ENCODE measurements at places on chromosomes 7 and 10. TPM values are rescaled to one million over a fixed set of nuclear protein-coding genes. Genes with fewer than 3 reads are reported as not detected.
A peak's percentile ranks its signal among the peaks of the same experiment; 100 is the strongest.

DNA sequence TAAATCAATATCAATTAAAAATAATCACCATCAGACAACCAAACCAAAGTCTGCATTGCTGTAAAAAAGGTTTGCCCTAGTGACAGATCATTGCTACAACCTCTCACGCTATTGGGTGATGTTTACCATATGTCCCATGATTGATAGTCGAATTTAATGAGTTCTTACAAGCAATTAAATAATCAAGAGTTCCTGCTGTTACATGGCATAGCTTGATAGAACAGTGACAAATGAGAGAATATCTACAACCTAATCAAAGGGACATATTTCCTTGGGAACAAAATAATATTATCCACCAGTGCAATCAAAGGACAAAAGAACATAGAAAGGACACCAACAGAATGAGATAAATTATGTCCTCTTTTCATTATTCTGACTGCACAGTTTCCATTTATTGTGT, 387.4 kb downstream of the ETV1 start:
- no peak for DNase-seq

DNA sequence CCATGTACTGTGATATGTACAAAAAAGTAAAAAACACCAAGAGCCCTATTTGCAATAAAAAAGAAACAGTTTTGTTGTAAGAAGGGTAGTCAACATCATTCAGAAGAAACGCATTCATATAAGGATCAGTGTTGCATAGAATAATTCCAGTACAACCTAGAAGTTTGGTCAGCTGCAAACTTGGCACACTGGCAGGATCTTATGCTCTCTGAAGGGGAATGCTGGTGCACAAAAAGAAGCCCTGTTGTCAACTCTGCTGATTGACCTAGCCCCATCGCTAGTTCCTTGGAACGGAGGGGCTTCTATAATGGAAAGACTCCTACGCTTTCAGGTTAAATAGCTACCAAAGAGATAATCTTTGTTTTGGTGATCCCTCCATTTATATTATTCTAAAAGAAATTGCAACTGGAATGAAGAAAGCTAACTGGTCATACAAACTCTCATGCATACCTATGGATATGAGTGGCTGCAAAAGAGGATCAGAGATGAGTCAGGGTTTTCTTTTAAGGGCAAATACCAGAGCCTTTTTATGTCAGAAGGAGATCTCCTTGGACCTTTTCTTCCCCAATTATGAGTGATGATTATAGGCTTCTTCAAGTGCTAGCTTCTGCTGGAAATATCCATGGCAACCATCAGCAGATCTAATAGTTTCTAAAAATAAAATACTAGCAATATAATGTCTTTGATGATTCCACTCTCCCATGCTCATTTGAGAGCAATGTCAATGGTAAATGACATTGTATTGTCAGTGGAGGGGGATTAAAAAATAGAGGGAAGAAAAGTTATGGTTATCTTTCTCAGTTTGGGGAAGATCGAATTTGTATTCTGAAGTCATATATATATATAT, 312.4 kb upstream of the CACNA2D1 start:
- DNase-seq = no peak

DNA sequence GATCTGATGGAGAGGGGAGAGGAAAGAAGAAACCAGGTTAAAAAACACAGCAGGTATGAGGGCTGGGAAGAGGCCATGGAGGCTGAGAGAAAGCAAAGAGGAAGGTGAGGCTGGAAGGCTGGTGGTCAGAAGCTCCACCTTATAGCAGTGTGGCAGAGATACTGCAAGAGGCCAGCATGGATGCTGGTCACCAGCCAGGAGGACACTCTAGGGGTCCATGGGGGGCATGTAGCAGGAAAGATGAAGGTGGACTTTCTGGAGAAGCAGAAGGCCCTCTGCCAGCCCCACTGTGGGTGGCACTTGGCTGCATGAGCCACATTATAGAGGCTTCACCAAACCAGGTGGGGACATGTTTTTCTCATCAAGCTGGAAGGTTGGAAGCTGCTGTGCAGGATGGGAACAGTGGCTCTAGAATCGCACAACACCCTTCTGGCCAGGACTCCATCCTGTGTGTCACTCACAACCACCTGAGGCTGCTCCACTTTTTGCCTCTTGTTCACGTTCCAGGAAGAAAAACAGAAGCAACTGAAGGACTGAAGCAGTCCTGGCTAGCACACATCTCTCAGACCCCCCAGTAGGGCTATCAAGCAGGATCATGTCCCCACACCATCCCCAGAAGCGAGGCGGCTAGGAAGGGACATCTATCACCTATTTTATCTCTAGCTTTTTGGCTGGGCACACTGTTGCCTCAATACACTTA, 587.5 kb upstream of the MGMT start:
- no peak for DNase-seq

GRCh38 chr10:27723436-27723835, 22.2 kb downstream of the MKX start:
- DNase-seq = no peak

DNA sequence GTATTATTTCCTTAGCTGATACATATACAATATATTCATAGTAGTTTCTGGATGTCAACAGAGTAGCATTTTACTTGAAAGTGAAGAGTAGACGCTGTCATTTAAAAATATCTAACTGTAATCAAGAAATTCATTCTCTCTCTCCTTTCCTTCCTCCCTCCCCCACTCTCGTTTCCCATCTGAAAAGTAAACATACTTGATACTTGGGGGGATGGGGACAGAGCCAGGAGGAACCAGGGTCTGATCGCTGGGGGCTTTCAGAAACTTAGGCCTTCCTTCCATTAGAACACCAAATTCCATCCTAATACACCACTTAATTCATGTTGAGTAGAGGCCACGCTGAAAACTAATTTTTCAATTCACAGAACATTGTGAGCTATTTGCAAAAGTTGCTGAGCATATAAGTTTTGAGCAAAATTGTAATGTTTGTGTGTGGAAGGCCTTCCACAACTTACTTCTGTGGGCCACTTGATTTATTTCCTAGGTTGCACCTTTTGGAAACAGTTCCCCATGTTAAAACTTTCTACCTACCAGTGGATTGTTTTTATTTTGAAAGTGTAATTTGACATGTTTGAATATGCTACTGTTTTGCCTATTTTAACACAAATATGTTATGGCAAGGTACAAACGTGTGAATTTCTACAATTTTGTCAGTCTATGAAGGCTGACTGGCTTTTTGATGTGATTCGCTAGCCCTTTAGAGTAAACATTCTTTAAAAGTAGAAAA, 35.2 kb downstream of the CNPY1 start:
- DNase-seq = no peak

GRCh38 chr7:87213811-87214210, 5.7 kb downstream of the TMEM243 start:
- no peak for DNase-seq

DNA sequence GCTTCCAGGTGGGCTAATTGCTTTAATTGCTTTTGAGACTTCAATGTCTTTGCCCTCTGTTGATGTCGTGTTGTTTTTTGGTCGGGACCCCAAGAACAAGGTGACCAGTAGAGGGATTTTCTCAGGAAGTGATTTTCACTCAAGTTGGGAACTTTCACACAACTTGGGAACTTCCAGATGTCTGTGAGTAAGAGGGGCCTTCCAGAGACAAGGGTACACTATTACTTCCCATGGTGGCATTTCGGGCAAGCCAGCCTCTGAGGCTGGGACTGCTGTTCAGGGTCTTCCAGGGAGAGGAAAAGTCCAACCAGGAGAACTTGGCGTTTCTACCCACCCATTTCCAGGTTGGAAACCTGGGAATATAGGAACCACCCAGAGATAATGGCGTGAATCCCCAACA, 170.0 kb upstream of the CDCA7L start:
- no peak for DNase-seq

DNA sequence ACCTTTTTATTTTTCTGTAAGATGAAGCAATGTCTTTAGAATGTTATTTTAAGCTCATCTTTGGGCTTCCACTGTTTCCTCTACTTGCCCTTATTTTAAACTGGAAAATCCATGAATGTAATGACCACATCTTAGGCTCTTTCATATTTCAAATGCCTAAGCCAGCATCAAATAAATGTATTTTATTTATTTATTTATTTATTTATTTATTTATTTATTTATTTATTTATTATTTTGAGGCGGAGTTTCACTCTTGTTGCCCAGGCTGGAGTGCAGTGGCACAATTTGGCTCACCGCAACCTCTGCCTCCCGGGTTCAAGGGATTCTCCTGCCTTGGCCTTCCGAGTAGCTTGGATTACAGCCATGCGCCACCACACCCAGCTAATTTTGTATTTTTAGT, 69.2 kb downstream of the HDAC9 start:
- no peak for DNase-seq

DNA sequence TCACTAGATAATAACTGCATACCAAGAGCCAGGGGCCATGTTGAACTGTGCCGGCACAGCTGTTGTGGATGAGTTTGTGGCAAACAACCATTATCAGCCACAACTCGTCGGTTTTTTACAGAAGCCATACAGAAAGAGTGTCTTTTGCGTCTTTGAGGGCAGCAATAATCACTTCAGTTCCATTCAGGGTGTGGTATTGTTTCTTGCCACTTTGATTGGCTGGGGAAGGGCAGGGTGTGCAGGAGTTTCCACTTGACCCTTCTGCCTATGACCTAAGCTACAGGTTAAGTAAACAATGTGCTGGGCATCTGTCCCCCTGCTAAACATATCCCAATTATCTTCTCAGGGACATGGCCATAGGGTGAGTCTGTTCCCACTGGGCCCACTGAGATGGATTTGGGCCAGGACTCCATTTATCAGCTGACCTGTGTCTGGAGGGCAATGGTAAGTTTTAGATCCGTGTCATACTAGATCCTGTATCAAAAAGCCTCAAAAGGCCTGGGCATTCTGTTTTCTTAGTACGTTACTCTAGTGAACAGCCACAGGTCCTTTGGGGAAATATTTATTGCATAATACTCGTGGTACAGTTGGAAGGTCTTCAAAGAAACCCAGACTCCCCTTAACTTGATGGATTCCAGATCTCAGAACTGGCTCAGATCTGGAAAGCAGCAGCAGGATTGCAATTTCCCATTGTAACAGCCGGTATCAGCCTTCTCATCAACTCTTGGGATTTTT, 15.9 kb downstream of the ZNF3 start:
- DNase-seq = no peak

DNA sequence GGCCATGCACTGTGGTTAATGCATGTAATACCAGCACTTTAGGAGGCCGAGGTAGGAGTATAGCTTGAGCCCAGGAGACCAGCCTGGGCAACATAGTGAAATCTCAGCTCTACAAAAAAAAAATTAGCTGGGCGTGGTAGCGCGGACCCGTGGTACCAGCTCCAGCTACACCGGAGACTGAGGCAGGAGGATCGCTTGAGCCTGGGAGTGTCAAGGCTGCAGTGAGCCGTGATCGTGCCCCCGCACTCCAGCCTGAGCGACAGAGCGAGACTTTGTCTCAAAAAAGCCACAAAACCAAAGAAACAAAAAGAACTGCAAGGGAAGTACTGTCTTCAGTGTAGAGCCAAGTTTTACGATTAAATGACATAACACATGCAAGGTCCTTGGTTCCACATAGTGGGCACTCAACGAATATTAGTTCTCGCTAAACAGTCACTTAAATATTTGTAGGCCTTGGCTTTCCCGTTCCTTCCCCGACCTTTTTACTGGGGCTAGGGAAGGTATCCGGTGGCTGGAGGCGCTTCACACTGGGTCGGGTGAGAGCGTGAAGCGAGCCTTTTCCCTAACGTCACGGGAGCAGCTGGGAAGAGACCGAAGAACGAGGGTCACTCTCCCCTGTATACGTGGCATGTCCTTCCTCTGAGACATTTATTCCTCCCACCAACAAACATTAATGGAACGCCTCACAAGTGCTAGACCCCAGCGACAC, 993 bp upstream of the SND1 start:
- no peak for DNase-seq

- DNase-seq = no peak
These were observed 224.5 kb downstream of the PCDH15 start for GRCh38 chr10:54576541-54576940.

- DNase-seq = peak; percentile 34
These were observed 75.8 kb downstream of the ZRANB1 start for GRCh38 chr10:125017547-125018298.

- no peak for DNase-seq
These were observed 10.4 kb upstream of the EIF3A start for GRCh38 chr10:119090968-119091367.

DNA sequence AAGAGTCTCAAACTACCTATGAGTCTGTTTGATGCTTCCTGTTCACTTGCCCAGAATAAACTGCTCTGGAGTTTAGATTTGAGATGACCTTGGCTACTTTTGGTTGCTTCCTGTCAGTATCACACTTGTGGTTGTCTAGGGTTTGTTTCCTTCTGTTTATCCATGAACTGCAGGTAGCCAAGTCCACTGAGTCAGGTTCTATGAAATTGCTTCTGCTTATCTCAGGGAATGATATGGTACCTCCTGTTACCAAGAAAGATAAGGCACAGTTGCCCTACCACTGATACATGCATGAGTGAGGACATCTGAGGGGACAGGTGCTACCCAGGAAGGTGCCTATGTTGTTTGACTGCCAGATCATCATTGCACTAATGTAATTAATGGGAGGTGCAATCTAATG, 15.8 kb upstream of the EEPD1 start:
- no peak for DNase-seq

DNA sequence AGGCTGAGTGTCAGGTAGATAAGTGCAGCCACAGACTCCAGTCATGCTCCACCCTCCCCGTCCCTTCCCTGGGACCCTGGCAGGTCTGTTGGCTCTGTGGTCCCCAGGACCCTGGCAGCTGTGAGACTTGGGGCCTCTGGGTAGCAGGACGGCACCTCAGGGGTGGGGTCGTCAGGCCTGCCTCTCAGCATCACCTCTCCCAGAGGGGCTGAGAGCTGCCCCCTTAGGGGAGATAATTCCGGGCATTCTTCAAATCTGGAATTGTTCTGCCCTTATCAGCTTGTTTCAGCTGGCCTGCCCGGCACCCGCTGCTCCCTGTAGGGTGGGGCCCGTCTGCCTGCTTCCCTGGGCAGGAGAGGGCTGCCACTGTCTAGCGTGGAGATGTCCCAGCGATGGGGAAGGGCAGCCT, 23.3 kb downstream of the PODXL start:
- no peak for DNase-seq

- no peak for DNase-seq
These were observed 107.2 kb upstream of the FAM133B start for GRCh38 chr7:92697414-92697813.

GRCh38 chr10:17147884-17148489, 18.4 kb upstream of the CUBN start:
- DNase-seq = no peak

DNA sequence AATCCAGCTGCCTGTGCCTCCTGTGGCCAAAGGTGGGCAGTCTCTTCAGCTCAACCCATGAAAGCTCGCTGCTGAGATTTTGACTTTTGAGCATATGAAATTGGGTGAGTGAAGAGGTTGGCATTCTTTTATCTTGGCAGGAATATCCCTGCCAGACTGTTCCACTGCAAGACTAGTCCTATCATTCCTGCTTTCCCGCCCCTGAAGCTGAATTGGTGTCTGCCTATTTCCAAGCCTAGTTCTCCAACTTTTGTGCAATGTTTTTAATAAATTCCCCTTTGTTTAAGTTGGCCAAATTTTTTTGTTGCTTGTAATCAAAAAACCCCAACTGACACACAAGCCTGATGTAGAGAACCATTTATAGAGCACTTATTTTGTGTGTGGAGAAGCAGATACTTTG, 34.8 kb upstream of the BICC1 start:
- no peak for DNase-seq

GRCh38 chr7:87474533-87475358, 734 bp downstream of the ABCB4 start:
- DNase-seq = no peak

Gene SEMA3E
- 0.96 TPM for total RNA-seq

Gene ANKRD61
- not detected for total RNA-seq

Gene PROSER2
- total RNA-seq = not detected

Gene LRRD1
- 0.15 TPM for total RNA-seq

Gene OR2A5
- not detected for total RNA-seq

Gene DDX50
- 31.6 TPM for total RNA-seq

Gene SH2B2
- total RNA-seq = 11.6 TPM

Gene TBX20
- 1.2 TPM for total RNA-seq

Gene FOXI2
- 0.17 TPM for total RNA-seq

Gene GIMAP8
- not detected for total RNA-seq
